ENCODE measurements at places on chromosomes 12 and 14.

GRCh38 chr12:124650912-124651311 lies 83.5 kb upstream of the NCOR2 start:
- DNase-seq = no peak

DNA sequence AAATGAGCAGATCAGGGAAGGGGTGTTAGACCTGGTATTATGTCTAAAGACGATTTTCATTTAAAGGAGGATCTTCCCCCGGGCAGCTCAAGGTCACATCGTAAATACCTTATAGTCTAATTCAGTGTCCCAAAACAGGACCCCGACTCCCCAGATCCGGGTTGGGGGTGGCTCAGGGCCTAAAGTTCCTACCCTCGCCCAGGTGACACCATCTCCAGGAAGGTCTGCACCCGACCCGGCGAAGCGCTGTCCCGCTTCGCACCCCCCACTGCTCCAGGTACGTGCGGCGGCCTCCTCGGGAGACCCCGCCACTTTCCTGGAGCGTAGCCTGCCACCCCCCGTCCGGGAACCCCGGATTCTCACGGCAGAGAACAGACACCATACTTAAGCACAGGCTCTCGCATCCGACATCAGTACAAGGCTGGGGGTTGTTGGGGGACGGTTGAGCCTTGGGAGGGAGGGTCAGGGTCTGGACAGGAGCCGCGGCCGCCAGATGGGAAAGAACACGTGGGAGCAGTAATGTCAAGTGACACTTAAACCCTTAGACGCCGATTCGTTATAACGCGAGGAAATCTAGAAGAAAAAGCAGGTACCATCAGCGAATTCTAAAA lies 556 bp downstream of the TIMM9 start:
- DNase-seq = peak; percentile 75

DNA sequence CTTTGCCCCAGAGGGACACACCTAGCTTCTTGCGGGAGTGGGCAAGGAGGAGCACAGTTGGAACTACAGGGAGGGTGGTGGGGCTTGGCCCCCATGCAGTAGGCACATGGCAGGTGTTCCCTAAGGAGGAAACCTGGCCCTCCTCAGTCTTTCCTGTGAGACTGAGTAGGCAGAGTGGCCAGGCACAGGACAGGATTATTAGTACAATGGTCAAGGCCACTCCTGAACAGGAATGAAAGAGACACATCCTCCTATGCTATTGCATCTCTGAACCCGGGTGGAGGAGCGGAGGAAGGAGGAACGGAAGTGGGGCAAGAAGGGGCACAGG lies 846 bp downstream of the MYO1A start:
- DNase-seq = no peak

GRCh38 chr14:58865514-58866281 lies 227.9 kb downstream of the DACT1 start:
- DNase-seq = peak; percentile 88

DNA sequence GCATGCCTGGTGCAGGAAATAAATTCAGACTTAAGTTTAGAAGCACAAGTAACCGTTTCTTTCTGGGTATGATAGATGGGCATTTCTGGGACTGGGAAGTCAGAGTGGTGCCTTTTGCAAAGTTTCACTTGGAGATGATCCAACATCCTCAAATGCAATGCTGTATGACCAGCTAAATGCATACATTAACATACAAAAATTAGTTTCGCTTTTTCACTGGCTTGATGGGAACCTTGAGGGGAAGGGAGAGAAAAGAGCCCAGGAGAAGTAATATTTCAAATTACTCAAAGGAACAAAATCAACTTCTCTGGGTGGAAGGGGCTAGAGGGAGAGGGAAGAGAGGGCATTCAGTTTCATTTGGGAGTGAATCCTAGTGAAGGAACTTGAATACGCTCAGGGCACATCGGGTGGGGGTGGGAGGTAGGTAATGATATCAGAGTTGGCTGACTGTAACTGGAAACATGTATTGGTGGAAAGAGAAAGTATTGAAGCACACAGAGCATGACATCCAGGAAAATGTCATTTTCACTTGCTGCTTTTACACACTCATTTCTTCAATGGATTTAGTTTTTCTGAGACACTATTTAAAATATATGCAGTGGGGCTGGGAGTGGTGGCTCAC lies 175.5 kb downstream of the PTPRO start:
- no peak for DNase-seq

GRCh38 chr14:103384450-103385151 lies 614 bp upstream of the MARK3 start:
- DNase-seq = no peak

DNA sequence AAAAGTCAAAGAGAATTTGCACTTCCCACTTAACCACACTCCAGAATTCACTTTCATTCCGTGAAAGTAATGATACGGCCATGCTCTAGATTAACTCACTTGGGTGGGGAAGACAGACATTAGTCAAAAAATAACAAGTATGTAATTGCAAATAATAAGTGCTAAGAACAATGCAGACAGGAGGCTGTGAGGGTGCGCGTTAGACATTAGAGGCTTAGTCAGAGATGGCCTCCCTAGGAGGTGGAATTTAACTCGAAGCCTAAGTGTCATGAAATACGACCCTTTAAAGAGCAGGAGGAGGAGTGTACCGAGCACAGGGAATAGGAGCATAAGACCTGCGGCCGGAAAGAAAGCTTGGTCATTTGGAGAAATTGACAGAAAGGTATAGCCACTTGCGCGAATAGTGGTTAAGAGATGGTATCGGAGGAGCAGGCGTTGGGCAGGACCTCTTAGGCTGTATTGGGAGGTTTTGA lies 628 bp downstream of the SNRPF start:
- DNase-seq = peak; percentile 27

GRCh38 chr14:91931478-91932088 lies 15.9 kb downstream of the FBLN5 start:
- DNase-seq = no peak

GRCh38 chr14:58805605-58806409 lies 168.0 kb downstream of the DACT1 start:
- DNase-seq = peak; percentile 82

- no peak for DNase-seq
These were observed 203.1 kb downstream of the CALM1 start for GRCh38 chr14:90599748-90600507.

GRCh38 chr12:24947541-24948419 lies 1.1 kb downstream of the BCAT1 start:
- no peak for DNase-seq

DNA sequence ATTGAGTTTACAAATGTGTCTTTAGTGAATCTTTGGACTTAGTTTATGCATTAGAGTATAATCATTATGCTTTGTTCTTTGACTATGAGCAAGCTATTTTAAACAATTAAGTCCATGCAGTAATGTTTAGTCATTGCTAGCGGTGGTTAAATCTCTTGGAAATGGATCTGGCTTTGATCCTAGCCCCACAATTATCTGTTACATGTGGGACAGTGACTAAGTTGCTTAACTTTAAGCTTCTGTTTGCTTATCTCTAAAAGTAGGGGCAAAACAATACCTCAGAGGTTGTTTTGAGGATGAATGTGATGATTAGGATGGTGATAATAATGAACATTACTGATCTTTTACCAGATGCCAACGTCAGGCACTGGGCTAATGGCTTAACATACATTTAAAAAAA lies 124.2 kb downstream of the NPAS3 start:
- DNase-seq = peak; percentile 11

DNA sequence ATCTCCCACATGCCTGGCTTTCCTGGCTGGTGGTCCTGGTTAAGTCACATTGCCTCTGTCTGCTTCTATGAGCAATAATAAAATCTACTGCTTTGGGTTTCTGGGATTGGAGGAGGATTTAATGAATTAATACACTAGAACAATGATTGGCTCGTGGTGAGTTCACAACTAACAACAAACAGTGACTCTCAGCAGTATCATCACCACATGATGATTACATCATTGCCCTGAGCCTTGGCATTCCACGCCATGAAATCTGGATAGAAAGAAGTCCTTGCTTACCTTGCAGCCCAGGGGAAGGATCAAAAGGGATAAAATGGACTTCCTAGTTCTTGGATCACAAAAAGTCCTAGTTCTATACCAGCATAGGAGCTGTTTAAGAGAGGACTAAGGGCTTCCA lies 1069.0 kb downstream of the VRK1 start:
- DNase-seq = no peak

DNA sequence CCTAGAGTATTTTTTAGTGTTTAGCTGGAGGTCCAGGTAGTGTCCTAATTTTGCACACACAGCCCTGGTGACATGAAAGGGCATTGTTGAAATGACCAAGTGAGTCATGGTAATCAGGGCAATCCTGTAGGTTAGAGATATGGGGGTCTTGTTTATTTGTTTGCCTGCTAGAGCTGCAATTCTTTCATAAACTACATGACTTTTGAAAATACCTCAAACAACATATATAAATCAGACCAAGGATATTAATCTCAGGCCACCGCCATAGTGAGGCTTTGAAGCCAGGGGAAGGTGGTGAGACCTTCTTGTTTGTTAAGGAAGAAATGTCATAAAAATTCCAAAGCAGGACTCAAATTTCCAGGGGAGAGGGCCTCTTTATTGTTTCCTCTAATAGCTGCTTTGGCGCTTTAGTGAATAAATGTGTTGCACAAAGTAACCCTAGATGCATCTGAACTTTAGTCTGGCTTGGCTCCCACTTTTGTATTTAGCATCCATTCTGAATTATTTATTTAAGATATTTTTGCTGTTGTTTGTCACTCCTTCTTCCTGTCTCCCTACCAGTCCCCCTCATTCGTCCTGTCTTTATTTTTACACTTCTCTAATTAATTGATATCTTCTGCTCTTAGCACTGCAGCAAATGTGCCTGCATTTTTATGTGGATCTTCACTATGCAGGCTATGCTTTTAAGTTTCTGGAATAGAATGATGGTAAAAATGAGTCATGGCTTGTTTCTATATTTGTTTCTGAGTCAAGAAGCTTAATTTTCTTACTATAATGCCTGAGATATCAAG lies 430.3 kb downstream of the RAD51B start:
- DNase-seq = peak; percentile 80

- peak; percentile 25 for DNase-seq
These were observed 45.2 kb downstream of the VEZT start for GRCh38 chr12:95262808-95263207.

DNA sequence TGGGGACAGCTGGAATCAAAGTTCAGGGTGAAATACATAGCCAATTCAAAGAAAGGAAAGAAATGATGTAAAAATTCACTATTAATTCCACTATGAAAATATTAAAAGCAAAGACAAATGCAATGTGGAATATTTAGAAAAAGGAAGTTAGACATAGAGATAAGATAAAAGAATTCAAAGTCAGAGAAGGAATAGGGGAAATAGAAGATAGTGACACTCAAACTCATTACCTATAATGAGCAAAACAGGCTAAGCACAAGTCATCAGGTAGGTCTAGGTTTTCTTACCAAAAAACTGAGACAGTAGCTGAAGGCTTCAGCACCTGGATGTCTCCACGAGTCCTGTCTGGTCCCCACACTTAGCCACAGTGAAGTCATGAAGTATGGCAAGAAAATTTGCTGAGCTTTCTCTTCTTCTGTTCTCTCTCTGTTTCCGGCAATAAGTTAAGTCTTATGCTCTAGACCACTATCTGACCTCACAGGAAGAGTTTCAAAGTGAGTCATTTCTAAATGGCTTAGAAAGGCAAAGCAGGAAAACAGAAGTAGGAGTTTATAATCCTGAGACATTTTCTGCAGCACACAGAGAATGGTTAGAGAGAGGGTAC lies at the start of gene C3AR1:
TSS of gene C3AR1 (minus strand) at position 369 of the 604 bp plus-strand sequence. CDS start 6,174 bp downstream, outside the sequence.
- peak; percentile 73 for DNase-seq

DNA sequence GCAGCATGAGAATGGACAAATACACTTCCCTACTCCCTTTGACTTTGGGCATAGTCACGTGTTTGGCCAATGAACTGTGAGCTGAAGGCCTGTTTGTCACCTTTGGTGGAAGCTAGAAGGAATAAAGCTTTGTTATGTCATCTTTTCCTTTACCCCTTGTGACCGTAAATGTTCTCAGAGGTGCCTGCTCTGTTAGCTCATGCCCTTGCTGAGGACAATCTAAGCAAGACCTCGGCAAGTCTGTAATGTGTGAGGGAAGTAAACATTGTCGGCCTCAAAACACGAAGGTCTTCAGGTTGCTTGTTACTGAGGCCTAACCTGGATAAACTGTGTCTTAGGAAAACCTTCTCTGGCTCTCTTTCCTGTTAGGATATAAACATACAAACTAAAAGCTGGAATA lies 354.2 kb downstream of the TMEM132D start:
- DNase-seq = no peak

GRCh38 chr12:11863988-11864387 lies 206.8 kb upstream of the BCL2L14 start:
- peak; percentile 13 for DNase-seq

DNA sequence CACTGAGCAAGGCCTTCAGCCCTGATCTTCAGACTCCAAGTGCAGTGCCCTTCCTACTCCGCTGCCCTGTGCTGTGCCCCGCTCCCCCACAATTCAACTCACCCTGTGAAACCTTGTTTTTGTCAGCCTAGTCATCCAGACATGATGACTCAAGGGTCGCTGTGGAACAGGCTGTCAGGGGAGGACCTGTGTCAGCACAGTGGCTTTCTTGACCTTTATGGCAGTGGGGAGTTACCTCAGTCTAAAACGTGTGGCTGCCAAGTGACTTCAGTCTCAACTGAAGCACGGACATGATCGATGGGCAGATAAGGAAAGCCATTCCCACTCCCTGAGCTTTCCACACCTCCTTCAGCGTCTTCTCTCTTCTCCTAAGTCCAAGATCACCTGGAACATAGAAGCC lies 16.3 kb upstream of the FLVCR2 start:
- no peak for DNase-seq

- peak; percentile 30 for DNase-seq
These were observed 125.7 kb upstream of the DDHD1 start for GRCh38 chr14:53278602-53279506.

- DNase-seq = no peak
These were observed 342.4 kb upstream of the FLRT2 start for GRCh38 chr14:85187521-85187920.
